SHP77 treated with DMSO at 0.1 percent for 48 hours (cell line): ENCODE measurements at places on chromosomes 1 and 21.

DNA sequence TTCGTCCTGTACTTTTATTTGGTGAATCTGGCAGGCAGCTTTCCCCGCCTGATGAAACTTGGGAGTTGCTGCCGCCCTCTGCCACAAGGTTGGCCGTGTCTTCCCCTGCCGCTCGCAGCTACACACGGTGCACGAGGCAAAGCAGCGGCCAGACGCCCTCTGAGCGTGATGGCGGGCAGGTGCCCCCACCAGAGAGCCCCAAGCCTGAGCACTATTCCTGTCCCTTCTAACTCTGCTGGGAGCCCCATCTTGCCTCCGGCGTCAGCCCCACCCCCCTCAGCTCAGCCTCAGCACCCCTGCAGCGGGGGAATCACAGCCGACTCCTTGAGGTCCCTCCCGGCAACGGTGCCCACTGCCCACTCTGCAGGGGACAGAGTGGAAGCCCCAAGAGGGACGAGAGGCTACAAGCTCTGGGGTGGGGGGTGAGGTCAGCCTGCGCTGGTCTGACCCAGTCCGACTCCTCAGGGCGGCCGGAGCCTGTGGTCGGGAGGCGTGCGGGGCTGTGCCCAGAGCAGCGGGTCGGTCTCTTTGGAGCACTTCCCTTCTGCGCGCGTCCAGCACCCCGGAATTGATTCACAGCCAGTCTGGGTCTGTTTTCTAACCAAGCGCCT, 41.3 kb downstream of the RIPK4 start:
- DNase-seq, result no peak

GRCh38 chr1:3714284-3714741, 37.9 kb upstream of the CCDC27 start:
- DNase-seq, result no peak

DNA sequence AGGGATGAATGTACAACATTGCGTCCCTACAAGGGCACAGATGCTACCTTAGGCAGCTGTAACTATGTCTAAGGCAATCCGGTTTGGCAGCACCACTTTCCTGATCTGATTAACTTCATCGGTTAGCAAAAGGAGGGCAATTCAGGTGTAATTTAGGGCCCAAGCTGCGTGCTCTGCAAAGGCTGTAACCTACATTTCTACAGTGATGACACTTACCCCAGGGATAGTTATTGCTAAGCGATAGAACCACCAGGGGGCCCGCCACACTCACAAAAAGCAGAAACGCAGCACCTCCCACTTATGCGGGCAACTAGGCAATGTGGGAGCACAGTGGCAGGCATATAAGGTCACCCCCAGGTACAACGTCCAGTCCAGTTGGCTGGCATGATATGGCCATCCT, 113.5 kb downstream of the GDAP2 start:
- no peak for DNase-seq

- no peak for DNase-seq
These were observed 263.3 kb downstream of the MRPL39 start for GRCh38 chr21:25343774-25344545.

GRCh38 chr1:107251839-107252238, 111.0 kb downstream of the NTNG1 start:
- no peak for DNase-seq

DNA sequence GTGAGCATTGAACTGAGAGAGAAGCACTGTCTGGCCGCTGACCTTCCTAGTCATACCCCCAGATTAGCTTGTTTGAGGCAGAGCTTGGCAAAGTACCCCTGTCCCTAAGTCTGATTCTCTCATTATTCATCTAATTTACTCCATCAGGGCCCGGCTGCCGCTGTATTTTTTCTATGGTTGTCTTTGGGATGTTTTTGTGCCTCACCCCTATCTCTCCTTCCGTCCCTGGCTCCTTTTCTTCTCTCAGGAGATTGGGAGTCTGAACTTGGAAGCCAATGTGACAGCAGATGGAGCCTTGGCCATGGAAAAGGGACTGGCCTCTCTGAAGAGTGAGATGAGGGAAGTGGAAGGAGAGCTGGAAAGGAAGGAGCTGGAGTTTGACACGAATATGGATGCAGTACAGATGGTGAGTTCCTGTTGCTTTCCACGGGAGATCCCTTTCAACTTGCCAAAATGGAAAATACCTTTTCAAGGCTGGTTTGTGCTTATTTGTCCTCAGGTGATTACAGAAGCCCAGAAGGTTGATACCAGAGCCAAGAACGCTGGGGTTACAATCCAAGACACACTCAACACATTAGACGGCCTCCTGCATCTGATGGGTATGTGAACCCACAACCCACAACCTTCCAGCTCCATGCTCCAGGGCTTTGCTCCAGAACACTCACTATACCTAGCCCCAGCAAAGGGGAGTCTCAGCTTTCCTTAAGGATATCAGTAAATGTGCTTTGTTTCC, 53.9 kb downstream of the LAMC2 start:
- no peak for DNase-seq

DNA sequence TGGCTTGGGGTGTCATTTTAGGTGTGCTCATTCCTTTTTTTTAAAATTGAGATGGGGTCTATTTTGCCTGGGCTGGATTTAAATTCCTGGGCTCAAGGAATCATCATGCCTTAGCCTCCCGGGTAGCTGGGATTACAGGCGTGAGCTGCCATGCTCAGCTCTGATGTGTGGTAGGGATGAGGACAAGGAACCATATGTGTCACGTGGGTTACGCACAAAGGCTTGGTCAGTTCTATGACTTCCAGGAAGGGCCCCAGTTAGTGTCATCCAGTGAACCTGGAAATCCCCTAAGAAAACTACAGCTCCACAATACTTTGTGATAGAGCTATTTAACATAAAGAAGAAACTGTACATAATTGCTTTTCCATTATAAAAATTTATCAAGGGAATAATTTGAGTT, 6.7 kb upstream of the METTL25B start:
- DNase-seq, result no peak

DNA sequence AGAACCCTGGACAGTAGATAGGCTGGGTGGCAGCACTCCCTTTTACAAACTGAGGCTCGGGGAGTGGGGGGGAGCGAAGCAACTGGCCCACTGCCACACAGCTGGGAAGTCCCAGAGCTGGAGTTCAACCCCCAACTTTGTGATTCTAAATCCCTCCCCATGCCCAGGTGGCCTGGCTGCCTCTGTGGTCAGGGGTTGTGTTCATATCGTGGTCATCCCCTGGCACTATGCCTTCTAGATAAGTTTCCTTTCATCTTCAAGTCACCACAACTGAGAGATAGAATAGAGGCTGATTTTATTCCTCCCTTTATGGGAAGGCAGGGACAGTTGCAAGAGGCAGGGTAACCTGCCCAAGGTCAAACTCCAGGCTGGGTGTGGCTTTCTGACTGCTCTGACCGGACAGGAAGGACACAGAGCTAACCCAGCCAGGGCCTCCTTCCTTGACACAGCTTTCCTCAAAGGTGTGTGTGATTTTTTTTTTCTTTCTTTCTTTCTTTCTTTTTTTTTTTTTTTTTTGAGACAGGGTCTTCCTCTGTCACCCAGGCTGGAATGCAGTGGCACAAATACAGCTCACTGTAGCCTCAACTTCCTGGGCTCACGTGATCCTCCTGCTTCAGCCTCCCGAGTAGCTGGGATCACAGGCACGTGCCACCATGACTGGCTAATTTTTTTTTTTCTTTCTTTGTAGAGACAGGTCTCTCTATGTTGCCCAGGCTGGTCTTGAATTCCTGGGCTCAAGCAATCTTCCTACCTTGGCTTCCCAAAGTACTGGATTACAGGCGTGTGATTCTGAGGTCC, 18.4 kb upstream of the TNFRSF1B start:
- no peak for DNase-seq

- no peak for DNase-seq
These were observed 1260.7 kb downstream of the PLA2G4A start for GRCh38 chr1:188089461-188089860.

GRCh38 chr1:177945943-177946650, 23.8 kb downstream of the SEC16B start:
- peak; percentile 9 for DNase-seq

DNA sequence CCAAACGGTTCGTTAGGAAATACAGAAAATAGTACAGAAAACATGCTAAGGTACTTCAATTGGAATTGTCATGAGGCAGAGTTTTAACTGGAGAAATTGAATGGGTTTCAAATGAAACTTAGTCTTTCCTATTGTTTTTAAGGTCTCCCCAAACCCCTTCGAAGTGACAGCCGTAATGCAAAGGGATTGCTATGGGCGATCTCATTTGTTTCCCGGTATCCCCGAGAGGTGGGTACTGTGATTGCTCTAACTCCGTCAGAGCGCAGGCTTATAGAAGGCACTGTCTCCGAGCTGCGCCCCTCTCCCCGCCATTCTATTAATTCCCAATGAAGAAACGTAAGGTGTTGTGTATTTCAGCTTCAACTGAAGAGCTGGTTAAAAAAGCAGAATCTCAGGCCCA, 22.0 kb upstream of the RNF187 start:
- DNase-seq, result no peak

- no peak for DNase-seq
These were observed 124.6 kb downstream of the TGFBR3 start for GRCh38 chr1:91761295-91761721.

DNA sequence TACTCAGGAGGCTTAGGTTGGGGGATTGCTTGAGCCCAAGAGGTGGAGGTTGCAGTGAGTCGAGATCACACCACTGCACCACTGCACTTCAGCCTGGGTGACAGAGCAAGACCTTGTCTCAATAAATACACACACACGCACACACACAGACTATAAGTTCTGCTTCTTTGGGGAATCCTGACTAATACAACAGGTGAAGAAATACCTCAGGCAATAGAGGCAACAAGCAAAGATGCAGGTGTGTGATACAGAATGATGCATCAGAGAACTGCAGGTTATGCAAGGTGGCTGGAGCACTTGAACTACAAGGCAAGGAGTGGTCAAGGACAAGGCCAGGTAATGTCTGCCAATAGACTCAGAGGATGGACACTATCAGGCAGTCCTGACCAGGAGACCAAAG, 117.6 kb upstream of the ZNF678 start:
- no peak for DNase-seq

- peak; percentile 63 for DNase-seq
These were observed at the start of gene CBR1 for GRCh38 chr21:36069713-36070583. Gene CBR1 (plus strand): TSS chr21:36070024. CDS start chr21:36070116, 92 bp downstream.
